ENCODE measurements at places on chromosomes 1 and 21.

- DNase-seq: no peak
These were observed 2.9 kb upstream of the HTR6 start for GRCh38 chr1:19661721-19662228.

DNA sequence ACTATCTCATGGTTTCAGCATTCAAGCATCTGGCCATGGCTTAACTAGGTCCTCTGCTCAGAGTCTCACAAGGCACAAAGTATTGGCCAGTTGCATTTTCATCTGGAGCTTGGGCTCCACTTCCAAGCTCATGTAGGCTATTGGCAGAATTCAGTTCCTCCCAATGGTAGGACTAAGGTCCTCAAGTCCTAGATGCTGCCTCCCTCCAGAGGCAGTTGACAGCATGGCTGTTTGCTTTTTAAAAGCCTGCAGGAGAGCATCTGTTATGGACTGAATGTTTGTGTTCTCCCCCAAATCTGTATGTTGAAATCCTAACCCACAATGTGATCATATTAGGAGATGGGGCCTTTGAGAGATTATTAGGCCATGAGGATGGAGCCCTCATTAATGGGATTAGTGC, 38.0 kb upstream of the HLX start:
- no peak for DNase-seq

- no peak for DNase-seq
These were observed 75.7 kb upstream of the KIAA1614 start for GRCh38 chr1:180837020-180837419.

DNA sequence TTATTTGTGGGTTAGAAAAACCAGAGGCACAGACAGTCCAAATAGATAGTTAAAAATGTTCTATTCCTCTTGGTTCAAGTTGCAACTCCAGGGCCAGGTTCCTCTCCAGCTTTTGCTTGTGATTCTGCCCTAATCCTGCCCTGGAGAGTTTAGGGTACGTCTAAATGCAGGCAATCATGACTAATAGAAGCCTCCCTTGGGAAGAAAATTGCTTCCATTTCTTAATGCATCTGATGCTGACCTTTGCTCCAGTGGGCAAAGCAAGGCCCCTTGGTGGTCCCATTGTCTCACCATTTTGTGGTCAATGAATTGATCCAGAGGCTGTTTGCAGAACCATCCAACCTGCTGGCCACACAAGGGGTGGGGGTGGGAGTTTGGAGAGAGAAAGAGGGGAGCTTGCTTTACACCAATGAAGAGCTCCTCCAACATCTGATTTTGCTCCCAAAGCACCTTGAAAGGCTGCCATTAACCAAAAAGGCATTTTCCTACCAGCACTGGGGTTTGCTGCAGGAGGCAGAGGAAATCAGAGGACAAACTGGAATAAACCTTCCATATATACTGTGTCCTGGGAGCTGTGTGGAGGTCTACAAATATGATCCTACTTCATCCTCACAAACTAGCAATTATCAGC, 31.3 kb downstream of the C8B start:
- no peak for DNase-seq

DNA sequence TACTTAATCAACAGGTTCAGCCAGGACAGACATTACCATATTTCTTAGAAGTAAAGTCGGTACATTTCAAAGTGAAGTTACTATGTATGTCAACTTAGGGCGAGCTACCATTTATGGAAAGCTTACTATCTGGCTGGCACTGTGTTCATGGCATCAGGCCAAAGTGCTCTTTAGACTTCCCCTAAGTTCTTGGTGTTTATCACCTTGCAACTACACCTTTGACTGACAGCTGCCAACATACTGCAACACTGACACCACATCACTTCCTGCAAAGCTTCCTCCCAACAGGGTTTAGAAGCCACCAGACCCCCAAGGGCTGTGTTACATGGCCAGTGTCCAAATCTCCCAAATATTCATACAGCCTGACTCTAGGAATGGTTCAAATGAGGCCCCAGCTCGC, 61.0 kb downstream of the TIAM1 start:
- DNase-seq: no peak

GRCh38 chr1:58585581-58586151, 8.6 kb upstream of the TACSTD2 start:
- DNase-seq: no peak

GRCh38 chr1:114347431-114348209, 163.4 kb downstream of the TRIM33 start:
- DNase-seq: no peak

DNA sequence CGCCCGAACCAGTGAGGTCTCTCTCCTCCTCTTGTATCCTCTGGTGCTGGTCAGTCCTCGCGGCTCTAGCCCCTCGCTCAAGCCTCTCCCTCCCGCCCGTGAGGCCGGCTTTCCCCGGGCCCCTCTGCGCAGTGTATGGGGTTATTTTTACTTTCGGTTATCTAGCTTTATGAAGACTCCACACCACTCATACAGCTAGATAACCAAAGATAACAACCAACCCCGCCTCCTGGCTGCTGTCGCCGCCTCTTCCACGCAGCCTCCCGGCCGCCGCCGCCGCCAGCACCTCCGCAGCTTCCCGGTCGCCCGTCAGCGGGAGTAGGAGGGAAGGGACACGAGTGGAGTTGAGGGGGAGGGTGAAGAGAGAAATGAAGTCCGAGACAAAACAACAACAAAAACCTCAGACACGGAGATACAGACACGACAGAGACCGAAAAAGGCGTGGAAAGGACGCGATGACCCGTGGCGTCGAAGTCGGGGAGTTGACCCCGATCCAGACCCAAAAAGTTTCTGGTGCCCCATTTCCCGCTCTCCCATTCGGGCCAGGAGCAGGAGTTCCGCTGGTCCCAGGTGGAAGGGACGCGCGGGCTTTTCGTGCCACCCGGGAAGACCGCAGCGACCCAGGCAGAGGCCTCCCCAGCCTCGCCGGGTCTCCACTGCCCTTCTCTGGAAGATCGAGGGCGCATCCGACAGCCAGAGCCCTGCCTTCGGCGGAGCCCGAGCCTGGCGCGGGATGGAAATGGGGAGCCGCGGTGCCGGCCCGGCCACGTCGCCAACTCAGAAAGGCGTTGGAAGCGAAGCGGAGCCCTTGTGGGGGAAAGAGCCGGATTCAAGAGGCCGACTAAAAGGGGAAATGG, 51.4 kb downstream of the RHBG start:
- no peak for DNase-seq

DNA sequence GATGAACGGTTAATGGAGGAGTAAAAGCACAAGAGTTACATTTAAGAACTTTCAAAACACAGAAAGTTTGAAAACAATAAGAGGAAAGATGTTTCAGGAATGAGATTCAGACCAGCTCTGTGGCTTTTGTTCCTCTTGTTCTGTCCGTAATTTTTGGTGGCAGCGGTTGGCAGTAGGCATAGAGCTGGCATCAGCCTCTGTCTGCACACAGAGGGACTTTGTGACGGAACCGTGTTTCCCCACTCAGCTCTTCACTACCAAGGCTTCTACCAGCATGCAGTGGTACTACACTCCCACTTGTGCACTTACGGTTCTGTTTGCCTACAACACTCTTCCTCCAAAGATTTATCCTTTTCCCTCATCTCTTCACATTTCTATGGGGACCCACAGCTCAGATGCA, 212.8 kb downstream of the DSCAM start:
- no peak for DNase-seq

- DNase-seq: no peak
These were observed 10.5 kb upstream of the LRRC52 start for GRCh38 chr1:165533254-165533653.

DNA sequence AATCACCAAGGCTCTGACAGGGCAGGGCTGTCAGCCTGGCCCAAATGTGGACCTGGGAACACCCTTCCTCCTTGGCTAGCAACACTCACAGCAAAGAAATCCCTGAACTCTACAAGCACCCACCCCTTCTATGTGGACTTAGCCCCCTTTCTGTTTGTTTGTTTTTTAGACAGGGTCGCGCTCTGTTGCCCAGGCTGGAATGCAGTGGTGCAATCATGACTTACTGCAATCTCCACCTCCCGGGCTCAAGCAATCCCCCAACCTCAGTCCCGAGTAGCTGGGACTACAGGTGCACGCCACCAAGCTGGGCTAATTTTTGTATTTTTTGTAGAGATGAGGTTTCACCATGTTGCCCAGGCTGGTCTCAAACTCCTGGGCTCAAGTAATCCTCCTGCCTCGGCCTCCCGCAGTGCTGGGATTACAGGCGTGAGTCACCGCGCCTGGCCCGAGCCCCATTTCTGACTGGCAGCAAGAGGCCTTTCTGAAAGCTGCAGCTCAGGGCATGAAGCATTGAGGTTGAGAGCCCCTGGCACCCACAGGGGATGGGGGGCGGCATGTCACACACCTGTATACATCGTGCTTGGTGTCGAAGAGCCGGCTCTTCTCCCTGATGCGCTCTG, 16.2 kb downstream of the RIPK4 start:
- DNase-seq: no peak

GRCh38 chr1:29689372-29690030, 453.2 kb downstream of the PTPRU start:
- no peak for DNase-seq

DNA sequence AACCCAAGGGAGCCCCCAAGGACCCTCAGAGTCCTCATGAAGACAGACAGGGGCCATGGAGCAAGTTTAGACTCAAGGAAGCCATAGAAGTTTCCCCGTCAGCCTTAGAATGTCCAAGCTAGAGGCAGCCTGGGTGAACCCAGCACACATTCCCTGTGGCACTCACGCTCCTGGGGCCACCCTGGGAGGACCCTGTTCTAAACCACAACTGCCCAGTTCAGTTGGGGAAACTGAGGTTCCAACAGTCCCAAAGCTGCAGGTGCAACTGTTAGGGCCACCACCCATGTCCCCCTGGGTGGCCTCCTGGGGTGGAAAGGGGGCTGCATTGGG, 9.3 kb downstream of the WNT3A start:
- no peak for DNase-seq

DNA sequence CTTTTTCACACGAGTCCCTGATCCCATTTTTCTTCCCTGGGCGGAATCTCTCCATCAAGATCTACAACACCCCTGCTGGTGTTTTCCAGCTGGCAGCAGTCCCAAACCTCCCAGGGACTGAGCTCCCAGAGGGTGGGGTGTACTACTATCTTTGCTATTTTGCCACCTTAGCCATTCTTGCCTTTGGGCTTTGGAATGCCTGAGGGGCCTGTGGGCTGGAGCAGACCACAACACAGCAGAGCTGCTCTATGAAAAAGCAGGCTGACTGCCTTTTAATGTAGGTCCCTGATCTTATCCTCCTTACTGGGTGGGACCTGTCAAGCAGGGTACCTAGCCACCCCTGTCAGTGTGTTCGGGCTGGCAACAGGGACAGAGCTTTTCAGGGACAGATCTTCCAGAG, 91.9 kb downstream of the KCNT2 start:
- DNase-seq: no peak

GRCh38 chr1:10617931-10618885, 143.5 kb downstream of the PEX14 start:
- no peak for DNase-seq

GRCh38 chr1:16615253-16616252, 2.2 kb upstream of the NBPF1 start:
- no peak for DNase-seq

- DNase-seq: peak; percentile 38
These were observed 27.0 kb upstream of the BTG2 start for GRCh38 chr1:203278082-203278884.

GRCh38 chr1:100811808-100812207, 82.8 kb downstream of the EXTL2 start:
- no peak for DNase-seq

GRCh38 chr1:75211648-75212047, 77.5 kb downstream of the LHX8 start:
- DNase-seq: no peak

GRCh38 chr1:54922921-54923421, 36.0 kb upstream of the DHCR24 start:
- DNase-seq: no peak

- DNase-seq: no peak
These were observed 2.7 kb downstream of the SERPINC1 start for GRCh38 chr1:173914366-173914871.

- DNase-seq: no peak
These were observed 154.3 kb downstream of the COQ8A start for GRCh38 chr1:227094249-227094966.

GRCh38 chr1:228006034-228006785, 588 bp upstream of the WNT3A start:
- no peak for DNase-seq

- no peak for DNase-seq
These were observed 181.6 kb downstream of the RASAL2 start for GRCh38 chr1:178275553-178275952.

- no peak for DNase-seq
These were observed 103.7 kb upstream of the PRMT6 start for GRCh38 chr1:106952776-106953175.

DNA sequence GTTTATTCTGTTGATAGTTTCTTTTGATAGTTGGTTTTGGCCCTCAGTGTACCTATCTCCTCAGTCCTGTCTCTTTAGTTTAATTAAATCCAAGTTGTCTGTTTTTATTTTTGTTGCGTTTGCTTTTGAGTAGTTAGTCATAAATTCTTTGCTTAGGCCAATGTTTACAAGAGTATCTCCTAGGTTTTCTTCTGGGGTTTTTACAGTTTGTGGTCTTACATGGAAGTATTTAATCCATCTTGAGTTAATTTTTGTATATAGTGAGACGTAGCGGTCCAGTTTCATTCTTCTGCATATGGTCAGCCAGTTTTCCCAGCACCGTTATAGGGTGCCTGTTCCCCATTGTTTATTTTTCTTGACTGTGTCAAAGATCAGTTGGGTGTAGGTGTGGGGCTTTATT, 139.4 kb downstream of the POU2F1 start:
- DNase-seq: no peak

DNA sequence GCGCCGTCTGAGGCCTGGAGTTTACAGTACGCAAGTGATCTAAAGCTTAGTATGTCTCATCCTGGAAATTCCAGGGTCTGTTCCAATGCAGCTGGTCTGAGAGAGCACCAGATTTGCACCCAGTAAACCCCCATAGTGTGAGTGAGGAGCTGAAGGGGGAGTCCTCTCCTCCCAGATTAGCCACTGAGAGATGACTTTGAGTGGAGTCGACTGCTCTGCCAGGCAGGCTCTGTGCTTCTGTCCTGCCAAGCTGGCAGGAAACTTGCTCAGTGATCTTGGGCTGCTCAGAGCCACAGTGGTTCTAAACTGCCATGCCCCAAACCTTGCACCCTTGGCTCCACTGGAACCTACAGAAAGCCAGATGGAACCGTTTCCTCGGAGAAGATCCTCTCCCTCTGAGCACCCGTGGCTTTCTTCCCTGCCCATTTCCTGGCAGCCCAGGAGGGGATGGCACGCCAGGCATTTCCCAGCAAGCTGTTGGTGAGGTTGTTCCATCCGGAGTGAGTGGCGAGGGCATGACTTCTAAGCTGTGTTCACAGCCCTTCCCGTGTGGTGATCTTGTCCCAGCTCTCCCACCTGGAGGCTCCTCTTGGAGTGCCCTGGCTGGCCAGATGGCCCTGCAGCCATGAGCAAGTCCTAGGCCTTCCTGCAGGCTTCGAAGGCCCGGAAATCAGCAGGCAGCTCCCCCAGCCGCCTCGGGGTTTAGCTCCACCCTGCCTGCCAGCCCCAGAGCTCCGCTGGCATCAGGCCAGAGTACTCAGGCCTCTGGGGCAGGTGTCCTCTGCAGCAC, 125.9 kb upstream of the VAMP3 start:
- DNase-seq: no peak

- DNase-seq: no peak
These were observed 45.2 kb upstream of the DPT start for GRCh38 chr1:168774241-168774640.

- DNase-seq: no peak
These were observed 42.7 kb upstream of the TMEM51 start for GRCh38 chr1:15110867-15111230.

- no peak for DNase-seq
These were observed 42.0 kb downstream of the C1orf198 start for GRCh38 chr1:230826166-230826875.
